ENCODE measurements at places on chromosomes 5 and 9. TPM values are rescaled to one million over a fixed set of nuclear protein-coding genes. Genes with fewer than 3 reads are reported as not detected.

The RICTOR gene
- 50.1 TPM for total RNA-seq

The LVRN gene
- 5.4 TPM for total RNA-seq

The GABRP gene
- not detected for total RNA-seq

The MYORG gene
- total RNA-seq = 18.5 TPM

The MLANA gene
- total RNA-seq = not detected

The TDRD7 gene
- 10.5 TPM for total RNA-seq

The MARCOL gene
- total RNA-seq = 1.8 TPM

The FAM78A gene
- total RNA-seq = 2.5 TPM

The TXNDC8 gene
- total RNA-seq = not detected

DNA sequence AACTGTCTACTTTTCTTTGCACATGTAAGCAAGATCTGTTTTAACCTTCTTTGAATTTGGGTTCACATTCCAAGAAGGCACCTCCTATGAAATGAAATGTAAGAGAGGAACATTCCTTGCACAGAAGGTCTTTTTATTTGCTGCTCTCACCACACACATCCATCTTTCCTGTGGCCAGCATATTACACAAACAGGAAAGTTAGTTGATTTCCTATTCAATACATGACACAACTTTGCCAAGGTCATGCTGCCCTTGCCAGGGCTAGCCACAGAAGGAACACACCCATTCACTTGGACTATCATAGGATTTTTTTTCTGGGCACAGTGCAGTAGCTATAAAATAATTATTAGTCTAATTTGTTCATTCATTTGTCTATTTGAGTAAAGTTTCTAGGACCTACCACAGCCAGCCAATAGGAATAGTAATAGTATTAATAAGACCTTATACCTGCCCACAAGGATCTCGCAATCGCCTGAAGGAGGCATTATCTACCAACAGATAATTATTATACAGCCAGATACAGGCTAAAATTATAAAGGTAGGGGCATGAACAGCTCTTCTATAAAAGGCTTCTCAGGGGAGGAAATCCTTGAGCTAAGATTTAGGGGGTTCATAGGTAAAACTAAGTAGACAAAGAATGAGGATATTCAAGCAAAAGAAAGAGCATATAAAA lies 78.1 kb upstream of the NREP start:
- no peaks in the 10 kb centered on the region for H3K36me3 ChIP-seq
- H3K27me3 ChIP-seq = no peaks in the 10 kb centered on the region
- H3K27ac ChIP-seq = no peak overlapping the region
- no peak for DNase-seq
- H3K4me3 ChIP-seq = no peak overlapping the region

DNA sequence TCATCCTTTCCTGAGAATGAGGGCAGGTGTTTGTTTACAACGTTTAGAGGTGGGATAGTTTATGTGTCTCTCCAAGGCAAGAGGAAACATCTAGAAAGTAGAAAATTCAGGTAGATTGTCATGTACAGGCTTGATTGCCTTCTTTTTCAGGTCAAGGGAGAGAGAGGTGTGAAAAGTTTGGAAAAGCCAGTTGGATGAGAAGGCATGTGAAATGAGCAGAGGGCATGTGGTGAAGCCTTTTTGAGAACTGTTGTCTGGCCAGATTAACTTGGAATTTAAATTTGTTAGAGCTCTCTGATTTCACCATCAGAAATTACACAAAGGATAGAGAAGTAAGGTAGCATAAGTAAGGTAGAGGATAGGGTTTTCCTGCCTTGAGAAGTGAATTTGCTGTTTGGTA lies 74.6 kb downstream of the SNX24 start:
- H3K4me1 ChIP-seq = peaks cover 13% of the 10 kb centered on the region
- no peaks in the 10 kb centered on the region for H3K27me3 ChIP-seq
- H3K27ac ChIP-seq = no peak overlapping the region
- H3K4me3 ChIP-seq = no peak overlapping the region
- DNase-seq = no peak

- no peaks in the 10 kb centered on the region for H3K36me3 ChIP-seq
- H3K27me3 ChIP-seq = no peaks in the 10 kb centered on the region
- DNase-seq = no peak
- no peaks in the 10 kb centered on the region for H3K4me1 ChIP-seq
Measured at GRCh38 chr5:155019601-155020226, 6.2 kb downstream of the KIF4B start.

DNA sequence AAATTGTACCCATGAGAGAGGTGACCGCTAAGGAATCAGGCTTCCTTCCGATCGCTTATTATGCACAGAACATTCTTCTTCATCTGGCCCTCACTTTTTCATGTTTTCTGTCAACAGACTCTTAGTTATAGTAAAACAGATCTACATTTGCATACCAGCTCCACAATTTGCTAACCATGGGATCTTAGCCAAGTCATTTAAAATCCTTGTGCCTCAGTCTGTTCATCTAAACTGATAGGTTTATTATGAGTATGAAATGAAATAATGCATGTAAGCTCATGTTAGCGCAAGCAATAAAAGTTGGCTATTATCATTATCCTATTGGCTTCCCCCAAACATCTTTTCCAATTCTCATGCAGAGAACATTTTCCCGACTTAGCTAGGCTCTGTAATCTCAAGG lies 42.3 kb downstream of the FGF1 start:
- no peak for DNase-seq
- no peaks in the 10 kb centered on the region for H3K36me3 ChIP-seq
- H3K4me1 ChIP-seq = peaks cover 31% of the 10 kb centered on the region
- no peak overlapping the region for H3K4me3 ChIP-seq
- H3K27me3 ChIP-seq = no peaks in the 10 kb centered on the region

DNA sequence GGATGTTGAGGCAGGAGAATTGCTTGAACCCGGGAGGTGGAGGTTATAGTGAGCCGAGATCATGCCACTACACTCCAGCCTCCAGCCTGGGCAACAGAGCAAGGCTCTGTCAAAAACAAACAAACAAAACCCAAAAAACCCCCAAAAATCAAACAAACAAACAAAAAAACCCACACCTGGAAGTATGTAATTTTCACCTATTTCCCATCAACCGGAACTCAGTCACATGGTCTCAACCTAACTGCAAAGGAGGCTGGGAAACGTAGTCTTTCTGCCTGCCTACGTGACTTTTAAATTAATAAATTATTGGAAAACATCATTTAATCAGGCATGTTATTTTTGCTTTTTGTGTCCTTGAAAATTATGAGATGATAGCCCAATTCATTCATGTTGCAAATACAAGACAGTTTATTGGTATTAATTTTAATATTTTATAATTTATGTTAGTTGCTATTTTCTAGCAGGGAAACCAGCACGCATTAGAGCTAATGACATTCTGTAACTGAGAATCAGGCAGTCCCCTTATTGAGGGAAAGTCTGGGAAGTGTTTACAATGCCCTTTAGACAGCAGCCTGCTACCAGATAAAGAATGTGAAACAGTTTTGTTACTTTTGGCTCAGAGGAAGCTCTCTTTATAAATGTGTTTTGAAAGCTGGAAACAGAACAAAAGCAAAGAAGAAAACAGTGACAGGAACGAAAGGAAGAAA lies 110.3 kb downstream of the NXNL2 start:
- H3K4me1 ChIP-seq = peaks cover 17% of the 10 kb centered on the region
- H3K27ac ChIP-seq = no peak overlapping the region
- no peak overlapping the region for H3K4me3 ChIP-seq
- no peaks in the 10 kb centered on the region for H3K27me3 ChIP-seq

GRCh38 chr9:129910628-129911567 lies 75.6 kb downstream of the USP20 start:
- peaks cover 74% of the 10 kb centered on the region for H3K36me3 ChIP-seq
- H3K27me3 ChIP-seq = no peaks in the 10 kb centered on the region
- H3K27ac ChIP-seq = peak overlapping the region; percentile 28
- no peak overlapping the region for H3K4me3 ChIP-seq

- DNase-seq = no peak
- H3K4me1 ChIP-seq = no peaks in the 10 kb centered on the region
- peaks cover 8% of the 10 kb centered on the region for H3K36me3 ChIP-seq
- H3K4me3 ChIP-seq = no peak overlapping the region
- H3K27me3 ChIP-seq = no peaks in the 10 kb centered on the region
Measured at GRCh38 chr5:156762771-156763170, 87.3 kb upstream of the PPP1R2B start.

DNA sequence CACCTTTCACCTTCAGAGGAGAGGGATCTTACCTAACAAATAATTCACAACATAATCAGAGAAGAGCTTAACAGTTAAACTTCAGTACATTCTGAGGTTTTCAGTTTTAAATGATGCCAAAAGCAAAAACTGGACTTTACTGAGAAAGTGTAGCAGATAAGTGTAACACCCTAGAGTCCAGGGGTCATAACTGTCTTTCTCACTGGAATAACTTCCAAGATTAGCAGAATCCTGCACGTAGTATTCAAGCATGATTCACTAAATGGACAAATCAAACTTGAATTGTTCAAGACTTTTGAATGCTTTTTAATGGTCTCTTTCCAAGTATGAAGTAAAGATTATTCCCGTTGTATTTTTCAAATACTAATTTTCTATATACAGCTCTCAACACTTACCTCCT lies 180.1 kb upstream of the NREP start:
- no peak for DNase-seq
- no peaks in the 10 kb centered on the region for H3K36me3 ChIP-seq
- no peak overlapping the region for H3K27ac ChIP-seq
- no peak overlapping the region for H3K4me3 ChIP-seq
- no peaks in the 10 kb centered on the region for H3K27me3 ChIP-seq

- no peak for DNase-seq
- no peaks in the 10 kb centered on the region for H3K36me3 ChIP-seq
- no peak overlapping the region for H3K4me3 ChIP-seq
- H3K27me3 ChIP-seq = no peaks in the 10 kb centered on the region
- peaks cover 32% of the 10 kb centered on the region for H3K4me1 ChIP-seq
- H3K27ac ChIP-seq = no peak overlapping the region
Measured at GRCh38 chr5:65072850-65073249, 304.1 kb downstream of the CWC27 start.

DNA sequence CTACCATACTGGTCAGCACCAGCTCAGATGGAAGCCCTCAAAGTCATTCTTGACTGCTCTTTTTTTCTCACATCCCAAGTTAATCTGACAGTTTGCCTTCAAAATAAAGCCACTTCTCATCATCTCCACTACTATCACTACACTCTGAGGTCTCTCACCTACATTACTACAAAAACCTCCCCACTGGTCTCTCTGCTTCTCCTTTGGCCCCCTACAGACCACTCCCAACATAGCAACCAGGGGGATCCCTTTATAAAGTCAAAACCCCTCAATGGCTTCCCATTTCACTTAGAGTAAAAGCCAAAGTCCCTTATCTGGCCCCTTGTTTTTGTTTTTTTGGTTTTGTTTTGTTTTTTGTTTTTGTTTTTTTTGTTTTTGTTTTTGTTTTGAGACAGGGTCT lies 4.6 kb downstream of the ARAP3 start:
- H3K4me1 ChIP-seq = no peaks in the 10 kb centered on the region
- no peak for DNase-seq
- H3K36me3 ChIP-seq = no peaks in the 10 kb centered on the region
- H3K27ac ChIP-seq = no peak overlapping the region
- H3K27me3 ChIP-seq = no peaks in the 10 kb centered on the region

DNA sequence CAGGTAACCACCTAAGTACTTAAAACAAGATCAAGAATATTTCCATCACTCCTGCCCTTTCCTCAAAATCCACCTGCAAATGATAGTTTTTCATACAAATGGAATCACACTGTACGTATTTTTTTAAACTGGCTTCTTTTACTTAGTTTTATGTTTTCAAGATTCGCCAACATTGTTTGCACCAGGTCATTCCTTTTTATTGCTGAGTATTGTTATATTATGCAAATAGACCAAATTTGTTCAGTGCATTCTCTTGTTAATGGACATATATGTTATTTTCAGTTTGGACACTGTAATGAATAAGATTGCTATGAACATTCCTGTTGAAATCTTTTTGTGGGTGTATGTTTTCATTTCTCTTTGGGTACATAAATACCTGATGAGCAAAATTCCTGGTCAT lies 8.3 kb upstream of the ANKRD31 start:
- H3K36me3 ChIP-seq = no peaks in the 10 kb centered on the region
- H3K27ac ChIP-seq = no peak overlapping the region
- DNase-seq = no peak
- H3K4me1 ChIP-seq = no peaks in the 10 kb centered on the region
- no peaks in the 10 kb centered on the region for H3K27me3 ChIP-seq
- no peak overlapping the region for H3K4me3 ChIP-seq

DNA sequence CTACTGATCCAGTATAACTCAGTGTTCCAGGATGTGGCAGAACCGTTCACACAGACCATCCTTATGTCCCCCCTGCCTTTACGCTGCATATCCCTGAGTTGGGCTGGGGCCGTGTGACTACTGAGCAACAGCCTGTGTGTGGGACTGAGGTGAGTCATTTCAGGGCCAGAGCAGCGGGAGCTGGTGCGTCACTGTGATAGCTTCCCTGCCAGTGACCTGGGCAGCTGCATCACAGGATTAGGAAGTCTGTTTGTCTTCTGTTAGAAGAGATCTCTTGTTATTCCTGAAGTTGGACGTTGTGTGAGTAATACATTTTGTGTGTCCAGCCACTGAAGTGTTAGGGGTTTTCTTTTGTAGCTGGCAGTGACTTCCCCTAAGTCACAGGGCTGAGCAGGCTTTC lies 35.6 kb downstream of the TPPP start:
- H3K4me1 ChIP-seq = no peaks in the 10 kb centered on the region
- no peaks in the 10 kb centered on the region for H3K27me3 ChIP-seq
- peak; percentile 43 for DNase-seq
- no peak overlapping the region for H3K4me3 ChIP-seq

DNA sequence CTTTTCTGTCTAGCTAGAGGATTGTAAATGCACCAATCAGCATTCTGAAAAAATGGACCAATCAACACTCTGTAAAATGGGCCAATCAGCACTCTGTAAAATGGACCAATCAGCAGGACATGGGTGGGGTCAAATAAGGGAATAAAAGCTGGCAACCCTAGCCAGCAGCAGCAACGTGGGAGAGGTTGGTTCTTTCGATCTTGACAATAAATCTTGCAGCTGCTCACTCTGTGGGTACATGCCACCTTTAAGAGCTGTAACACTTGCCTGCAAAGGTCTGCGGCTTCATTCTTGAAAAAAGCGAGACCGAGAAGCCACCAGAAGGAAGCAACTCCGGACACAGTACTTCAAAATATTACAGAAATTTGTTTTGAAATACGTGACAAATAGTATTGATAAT lies 424.6 kb upstream of the CDH9 start:
- H3K27ac ChIP-seq = no peak overlapping the region
- no peak overlapping the region for H3K4me3 ChIP-seq
- H3K36me3 ChIP-seq = no peaks in the 10 kb centered on the region
- H3K27me3 ChIP-seq = no peaks in the 10 kb centered on the region

- no peaks in the 10 kb centered on the region for H3K27me3 ChIP-seq
- H3K27ac ChIP-seq = no peak overlapping the region
- DNase-seq = no peak
- H3K36me3 ChIP-seq = no peaks in the 10 kb centered on the region
- no peaks in the 10 kb centered on the region for H3K4me1 ChIP-seq
Measured at GRCh38 chr5:57862471-57862911, 379.9 kb upstream of the ACTBL2 start.

GRCh38 chr9:23309800-23310199 lies 516.2 kb downstream of the ELAVL2 start:
- no peaks in the 10 kb centered on the region for H3K36me3 ChIP-seq
- H3K27me3 ChIP-seq = no peaks in the 10 kb centered on the region
- no peak for DNase-seq
- no peaks in the 10 kb centered on the region for H3K4me1 ChIP-seq
- H3K4me3 ChIP-seq = no peak overlapping the region
- no peak overlapping the region for H3K27ac ChIP-seq
